ENCODE measurements at places on chromosomes 12 and 14.

GRCh38 chr14:25042362-25043299, 7.3 kb downstream of the STXBP6 start:
- no peak for DNase-seq

DNA sequence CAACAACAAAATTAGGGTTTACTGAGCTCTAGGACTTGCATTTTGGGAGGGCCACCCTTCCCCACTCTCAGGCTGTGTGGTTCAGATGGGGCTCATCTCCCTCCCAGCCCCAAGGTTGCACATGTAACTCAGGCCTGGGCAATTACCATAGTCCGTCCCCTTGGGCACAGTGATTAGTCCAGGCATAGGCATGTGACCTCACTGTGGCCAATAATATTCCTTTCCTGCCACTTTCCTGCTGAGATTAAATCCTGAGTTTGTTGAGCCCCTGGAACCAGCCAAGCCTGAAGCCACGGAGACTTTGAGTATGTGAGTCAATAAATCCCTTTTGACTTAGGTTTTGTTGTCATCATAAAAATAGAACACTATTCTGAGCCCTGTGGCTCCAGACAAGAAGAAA, 113.0 kb downstream of the AACS start:
- no peak for DNase-seq

DNA sequence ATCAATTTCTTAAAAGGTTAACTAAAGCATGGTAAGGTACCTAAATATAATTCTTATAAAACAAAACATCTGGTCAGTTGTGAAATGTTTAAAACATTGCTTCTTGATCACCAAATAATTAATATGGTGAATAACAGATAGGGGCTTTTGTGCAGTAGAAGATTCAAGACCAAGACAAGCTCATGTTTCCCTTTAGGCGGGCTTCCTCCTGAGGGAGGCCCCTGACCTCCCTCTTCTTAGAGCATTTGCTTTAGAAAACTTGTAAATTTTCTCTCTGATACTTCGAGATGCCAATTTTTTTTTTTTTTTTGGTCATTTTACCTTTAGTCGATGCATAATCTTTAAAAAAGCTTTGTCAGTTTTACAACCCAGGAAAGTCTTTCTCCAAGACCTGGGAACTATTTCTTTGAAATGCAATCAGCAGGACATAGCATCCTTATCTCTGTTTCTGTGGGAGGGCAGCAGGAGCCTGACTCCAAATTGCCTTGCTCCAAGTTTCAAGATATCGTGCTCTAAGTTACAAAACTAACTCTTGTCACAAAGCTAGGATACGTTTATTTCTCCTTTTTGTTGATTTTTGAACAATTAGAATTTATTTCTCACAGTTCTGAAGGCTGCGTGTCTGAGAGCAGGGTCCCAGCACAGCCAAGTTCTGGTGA, 66.6 kb upstream of the BICD1 start:
- no peak for DNase-seq

DNA sequence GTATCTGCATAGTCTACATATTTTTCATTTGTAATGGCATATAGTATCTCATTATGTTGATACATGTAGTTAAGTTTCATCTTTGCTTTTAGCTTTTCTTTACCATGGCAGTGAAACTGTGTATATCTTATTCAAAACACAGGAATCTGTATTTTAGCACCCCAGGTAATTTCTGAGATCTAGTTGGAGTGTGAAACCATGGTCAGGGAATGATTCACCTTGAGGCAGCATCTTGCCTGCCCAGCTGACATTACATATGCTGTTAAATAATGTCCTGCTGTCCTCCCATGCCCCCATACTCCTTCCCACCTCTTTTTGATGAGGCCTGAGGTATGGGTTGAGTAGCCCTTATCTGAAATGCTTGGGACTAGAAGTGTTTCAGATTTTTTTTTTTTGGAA, 125.4 kb upstream of the ATF1 start:
- no peak for DNase-seq

- DNase-seq, result no peak
Measured at GRCh38 chr12:48165089-48165981, 8.0 kb upstream of the ASB8 start.

GRCh38 chr14:104212206-104213095, 74.1 kb downstream of the KIF26A start:
- DNase-seq, result no peak

DNA sequence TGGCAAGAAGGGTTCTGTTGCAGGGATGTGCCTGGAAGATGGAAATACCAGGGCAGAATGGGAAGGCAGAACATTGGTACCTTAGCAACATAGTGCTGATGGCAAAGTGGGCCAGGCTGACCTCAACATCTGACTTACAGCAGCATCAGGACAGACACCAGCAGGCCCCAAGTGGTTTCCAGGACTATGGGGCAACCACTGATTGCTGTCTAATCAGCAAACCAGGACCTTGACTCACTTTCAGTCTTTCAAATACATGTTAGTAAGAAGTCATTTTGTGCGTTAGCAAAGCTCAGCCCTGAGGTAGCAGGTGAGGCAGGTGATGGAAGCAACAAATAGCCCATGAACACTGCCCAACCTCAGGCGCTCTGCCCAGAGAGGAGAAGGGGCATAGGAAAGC, 4.7 kb upstream of the SPTSSA start:
- DNase-seq, result no peak

DNA sequence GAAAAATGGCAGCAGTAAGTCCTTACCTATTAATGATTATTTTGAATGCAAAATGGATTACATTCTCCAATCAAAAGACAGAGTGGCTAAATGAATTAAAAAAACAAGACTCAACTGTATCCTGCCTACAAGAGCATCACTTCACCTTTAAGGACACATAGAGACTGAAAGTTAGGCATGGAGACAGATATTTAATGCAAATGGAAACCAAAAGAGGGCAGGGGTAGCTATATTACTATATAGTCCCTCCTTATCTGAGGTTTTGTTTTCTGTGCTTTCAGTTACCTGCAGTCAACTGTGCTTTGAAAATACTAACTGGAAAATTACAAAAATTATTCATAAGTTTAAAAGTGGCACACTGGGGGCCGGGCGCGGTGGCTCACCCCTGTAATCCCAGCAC, 17.2 kb downstream of the NECAP1 start:
- DNase-seq, result no peak

DNA sequence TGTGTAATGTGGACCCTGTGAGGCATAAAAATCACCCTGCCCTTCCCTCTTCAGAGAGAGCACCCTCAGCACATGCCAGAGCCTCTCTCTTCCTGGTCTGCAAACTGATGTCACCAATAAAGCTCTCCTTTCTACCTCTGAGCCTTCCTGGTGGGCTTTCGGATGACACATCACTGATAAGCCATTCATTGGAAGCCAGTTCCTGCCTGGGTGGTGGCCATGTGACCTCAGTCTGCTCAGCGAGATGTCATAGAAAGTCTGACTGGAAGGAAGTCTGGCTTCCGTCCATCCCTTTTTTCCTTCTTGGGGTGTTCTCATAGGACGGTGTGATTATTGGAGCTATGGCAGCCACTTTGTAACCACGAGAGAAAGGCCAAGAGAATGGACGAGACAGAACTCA, 95.7 kb downstream of the PIWIL1 start:
- no peak for DNase-seq

- no peak for DNase-seq
Measured at GRCh38 chr12:131369094-131369845, 341.6 kb upstream of the SFSWAP start.

DNA sequence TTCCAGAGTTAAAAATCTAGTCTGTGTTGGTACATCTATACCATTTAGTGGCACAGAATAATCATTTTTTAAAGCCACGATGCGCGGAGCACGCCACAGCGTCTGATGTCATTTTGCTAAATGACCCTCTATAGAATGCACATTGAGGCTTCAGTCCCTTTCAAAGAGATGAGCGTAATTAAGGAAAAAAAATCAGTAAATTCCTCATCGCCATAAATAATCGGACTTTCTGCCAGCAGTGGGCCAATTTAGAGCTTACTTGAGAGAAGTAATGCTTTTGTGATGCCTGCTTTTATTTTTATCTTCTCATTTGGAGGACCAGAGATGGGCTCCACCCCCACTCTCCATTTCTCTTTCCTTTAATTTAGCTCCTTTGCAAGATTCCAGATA, 4.0 kb downstream of the ASCL1 start:
- no peak for DNase-seq

- DNase-seq, result no peak
Measured at GRCh38 chr14:97046967-97047366, 249.8 kb downstream of the VRK1 start.

DNA sequence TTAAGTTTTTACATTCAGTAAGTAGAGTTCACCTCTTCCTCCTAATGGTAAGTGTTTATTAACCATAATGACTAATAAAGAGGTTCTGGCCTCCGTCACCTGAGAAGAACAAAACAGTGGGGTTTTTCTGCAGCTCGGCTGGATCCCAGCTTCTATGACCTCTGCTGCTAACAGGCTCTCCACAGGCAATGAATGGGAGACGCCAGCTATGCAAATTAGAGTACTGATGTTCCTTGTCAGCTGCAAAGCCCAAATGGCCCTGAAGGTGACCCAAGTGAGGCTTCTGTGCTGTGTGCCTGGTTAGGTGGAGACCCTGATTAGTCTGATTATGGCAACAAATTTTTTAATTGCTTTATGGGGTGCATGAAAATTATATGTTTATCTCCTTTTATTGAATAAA, 218.1 kb downstream of the APAF1 start:
- DNase-seq, result no peak

GRCh38 chr12:108967869-108968540, 52.9 kb downstream of the SVOP start:
- DNase-seq, result no peak

DNA sequence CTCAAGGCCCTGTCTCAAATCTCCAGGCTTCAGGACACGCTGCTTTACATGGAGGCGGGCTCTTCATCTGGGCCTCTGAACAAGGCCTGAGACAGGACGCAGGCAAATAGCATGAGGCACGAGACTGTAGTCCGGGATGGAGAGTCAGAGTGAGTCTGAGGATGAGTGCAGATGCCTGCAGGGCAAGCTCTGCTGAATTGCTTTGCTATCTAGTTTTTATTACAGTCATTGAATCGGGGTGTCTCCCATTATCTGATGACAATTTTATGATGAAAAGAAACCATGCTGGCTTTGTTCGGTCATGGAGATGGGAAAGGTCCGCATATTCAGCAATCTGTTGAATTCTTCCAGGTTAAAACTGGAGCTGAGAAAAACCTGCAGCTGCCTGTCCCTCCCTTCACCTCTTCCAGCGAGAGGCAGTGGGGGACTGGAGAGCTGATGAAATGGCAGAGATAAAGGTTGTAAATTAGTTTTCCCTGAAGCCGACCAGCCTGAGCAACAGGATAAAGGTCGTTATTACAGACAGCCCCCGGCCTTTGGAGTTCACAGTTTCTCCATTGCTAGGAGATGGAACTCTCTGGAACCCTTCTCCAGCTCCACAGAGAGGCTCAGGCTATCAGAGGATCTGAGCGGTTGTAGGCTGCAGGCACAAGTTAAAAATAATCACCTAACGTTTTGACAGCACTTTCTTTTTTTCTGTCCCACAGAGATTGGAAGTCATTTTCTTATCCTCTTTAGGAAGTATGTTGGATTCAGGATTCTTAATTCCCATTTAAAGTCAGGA, 1.3 kb upstream of the ADGRD1 start:
- DNase-seq, result no peak

GRCh38 chr12:104565606-104566243, 109.0 kb downstream of the CHST11 start:
- DNase-seq, result no peak
